ENCODE measurements at places on chromosomes 2 and 18.

- no peak for DNase-seq
Measured at GRCh38 chr2:233262562-233262961, 11.1 kb downstream of the ATG16L1 start.

- DNase-seq = no peak
Measured at GRCh38 chr2:111053266-111053665, 67.4 kb upstream of the BCL2L11 start.

DNA sequence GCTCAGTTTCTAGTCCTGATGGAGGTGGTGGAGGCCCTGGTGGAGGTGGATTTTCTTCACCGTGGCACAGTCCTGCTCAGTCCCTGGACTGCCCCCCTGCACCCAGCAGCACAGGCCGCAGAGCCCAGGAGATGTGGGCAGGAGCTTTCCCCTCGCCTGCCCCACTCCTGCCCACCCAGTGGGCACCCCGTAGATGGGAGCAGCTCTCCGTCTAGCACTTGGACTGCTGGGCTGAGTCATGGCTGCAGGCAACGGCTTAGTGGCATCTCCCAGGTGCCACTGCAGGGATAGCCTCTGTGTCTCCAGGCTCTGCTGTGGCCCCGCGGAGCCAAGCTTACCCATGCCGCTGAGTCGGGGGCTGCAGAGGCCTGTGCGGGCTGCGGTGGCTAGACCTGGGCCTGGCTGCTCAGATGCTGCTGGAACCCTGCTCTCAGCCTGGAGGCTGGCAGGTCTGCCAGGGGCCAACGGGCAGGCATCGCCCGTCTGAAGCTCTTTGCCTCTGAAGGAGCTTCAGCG lies 92.3 kb upstream of the CTDP1 start:
- no peak for DNase-seq

DNA sequence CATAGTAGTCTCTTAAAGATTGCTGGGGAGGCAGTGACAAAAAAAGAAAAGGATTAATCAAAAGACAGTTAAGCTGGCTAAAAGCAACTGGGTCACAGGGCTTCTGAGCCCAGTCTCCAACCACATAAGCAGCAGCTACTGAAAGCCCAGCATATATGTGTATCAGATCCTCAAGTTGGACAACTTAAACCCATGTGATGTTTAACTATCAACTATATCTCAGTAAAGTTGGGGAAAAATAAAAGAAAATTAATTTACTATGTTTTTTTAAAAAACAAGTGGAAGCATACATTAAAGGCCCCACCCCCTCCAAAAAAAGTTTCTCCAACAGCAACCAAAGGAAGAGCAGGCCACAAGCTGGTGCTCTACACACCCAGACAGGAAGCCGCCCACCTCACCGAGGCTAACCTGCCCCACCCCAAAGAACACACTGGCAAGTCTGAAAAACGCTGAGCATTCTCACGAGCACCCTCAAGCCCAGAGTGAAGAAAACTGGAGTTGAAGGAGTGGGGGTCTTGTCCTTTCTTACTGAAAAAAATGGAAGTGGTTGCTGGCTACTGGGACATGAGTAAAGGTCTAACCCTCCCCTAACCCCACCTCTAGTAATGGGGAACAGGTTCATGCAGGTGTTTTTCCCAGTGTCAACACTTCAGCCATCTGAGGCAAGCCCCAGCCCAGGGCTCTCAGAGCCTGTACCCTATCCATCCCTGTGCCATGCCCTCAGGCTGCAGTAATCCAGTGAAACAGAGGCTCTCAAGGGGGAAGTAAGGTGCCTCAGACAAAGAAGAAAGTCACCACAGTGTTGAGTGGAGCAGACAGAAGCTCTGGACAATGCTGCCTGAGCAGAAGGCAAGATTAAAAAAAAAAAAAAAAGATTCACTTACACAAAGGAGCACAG lies 106.3 kb downstream of the GYPC start:
- peak; percentile 60 for DNase-seq

DNA sequence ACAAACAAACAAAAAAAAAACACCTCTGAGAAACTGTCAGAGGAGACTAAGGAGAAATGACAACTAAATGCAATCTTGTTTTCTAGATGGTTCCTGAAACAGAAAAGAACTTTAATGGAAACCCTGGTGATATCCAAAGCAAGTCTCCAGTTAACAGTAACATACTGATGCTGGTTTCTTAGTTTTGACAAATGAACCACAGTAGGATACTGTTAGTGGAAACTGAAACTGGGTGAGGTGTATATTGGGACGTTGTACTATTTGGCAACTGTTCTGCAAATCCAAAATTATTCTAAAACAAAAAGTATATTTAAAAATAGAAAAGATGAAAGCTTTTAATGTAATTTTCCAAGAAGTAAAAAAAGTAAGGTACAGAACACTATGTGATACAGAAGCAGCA lies 11.4 kb downstream of the SESTD1 start:
- no peak for DNase-seq

DNA sequence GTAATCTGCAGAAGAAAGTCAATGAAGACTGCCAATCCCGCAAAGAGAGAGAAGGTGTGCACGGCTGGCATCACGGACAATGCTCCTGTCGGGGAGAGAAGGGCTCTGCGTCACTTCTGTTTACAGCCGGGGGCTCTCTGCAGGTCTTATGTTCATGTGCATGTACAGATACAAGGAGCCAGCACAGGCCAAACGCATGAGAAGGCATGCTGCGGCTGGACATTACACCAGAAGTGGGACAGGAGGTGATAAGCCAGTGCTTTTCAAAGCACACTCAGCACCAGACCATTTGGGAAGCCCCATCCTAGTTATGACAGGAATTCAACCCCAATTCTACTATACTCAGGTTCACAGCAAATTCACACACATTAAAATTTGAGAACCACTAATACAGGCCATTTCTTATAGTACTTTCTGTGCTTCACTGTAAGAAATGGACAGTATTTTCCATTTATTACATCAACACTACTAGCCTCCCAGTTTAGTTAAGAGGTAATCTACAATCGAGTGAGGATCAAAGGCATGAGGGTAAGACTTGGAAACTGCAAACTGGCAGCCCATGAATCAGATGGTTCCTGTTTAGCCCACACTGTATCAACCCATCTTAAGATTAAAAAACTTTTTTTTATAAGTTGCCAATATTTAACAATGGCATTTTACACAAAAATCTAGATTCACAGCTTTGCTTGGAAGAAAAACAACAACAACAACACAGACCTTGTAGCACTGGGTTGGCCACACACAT lies 38.2 kb downstream of the RMC1 start:
- no peak for DNase-seq

DNA sequence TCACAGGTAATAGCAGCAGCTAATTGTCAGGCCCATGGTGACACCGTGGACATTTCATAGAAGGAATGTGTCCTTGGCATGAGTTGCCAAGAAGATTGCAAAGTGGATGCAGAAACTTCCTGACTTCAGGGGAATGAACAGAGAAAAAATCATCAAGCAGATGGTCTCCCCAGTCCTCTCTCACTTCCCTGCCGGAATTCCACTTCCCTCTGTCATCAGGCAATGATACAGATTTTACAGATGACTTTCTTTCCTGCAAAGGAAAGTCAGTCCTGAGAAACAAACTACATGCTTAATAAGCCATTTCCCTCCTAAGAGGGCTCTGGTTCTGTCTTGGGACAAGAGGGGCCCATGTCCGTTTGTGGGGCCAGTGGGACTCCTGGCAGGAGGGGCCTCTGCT lies 45.7 kb downstream of the KCNF1 start:
- DNase-seq = no peak

- peak; percentile 97 for DNase-seq
Measured at GRCh38 chr2:201231781-201232466, 28.4 kb upstream of the CASP8 start.

DNA sequence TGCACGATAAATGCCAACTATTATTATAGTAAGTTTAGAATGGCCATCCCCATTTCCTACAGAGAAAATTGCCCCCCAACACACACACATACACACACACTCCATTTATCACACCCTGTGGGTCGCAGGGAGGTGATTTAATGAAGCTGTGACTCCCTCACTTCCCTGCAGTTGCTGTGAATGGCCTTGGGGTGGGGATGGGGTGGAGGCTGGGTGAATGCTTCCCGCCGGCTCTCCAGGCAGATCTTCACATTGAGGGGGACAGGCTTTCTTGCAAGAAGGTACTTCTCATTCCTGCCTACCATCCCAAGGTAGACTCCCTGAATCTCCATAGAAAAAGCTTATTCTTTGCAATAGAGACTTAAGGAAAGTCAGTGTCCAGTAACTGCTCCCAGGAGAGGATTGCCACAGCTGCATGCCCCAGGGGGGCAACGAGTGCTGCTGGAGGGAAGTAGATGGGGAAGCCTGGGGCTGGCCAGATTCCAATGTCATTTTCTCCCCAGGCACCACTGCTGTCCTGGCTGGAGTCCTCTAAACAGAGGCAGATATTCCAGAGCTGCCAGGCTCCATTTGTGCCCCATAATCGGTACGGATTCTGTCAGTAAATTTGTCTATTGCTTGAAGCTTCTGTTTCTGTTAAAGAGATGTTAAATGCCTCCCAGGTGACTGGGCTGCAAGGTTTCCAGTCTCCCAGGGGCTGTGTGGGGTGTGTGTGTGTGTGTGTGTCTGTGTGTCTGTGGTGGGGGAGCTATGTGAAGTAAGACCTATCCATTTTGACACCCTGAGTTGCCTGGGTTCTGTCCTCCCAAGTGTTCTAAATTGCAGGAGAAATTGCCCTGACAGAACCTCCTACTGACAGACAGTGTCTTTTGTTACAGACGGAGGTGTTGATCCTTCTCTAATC lies 265.5 kb downstream of the SRBD1 start:
- DNase-seq = no peak

- DNase-seq = no peak
Measured at GRCh38 chr18:8937160-8938094, 165.1 kb upstream of the NDUFV2 start.

DNA sequence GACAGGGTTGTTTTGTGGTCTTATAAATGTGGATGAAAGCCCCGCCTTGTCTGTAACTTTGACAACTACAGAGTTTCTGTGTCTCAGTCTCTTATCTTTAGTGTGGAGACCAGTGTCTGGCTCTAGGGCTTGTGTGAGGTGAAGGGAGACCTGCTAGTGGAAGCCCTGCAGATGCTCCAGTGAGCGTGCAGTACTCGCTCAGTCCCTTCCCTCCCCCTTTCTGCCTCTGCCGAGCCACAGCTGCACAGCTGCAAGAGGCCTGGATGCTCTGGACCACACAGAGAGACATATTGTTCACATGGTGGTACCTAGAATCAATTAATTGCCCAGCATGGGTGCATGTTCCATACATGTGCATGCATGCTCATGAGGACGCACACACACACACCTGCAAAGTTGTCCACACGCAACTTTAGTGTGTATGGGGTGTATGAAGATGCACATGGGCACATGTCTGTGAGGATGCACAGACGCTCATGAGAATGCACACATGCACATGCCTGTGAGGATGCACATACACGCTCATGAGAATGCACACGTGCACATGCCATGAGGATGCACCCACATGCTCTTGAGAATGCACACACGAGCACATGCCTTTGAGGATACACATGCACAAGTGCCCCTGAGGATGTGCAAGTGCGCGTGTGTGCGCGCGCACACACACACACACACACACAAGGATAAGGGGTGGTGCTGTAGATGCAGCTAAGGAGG lies 282.1 kb upstream of the HS6ST1 start:
- no peak for DNase-seq
